Activated CD4-positive, alpha-beta T cell treated with anti-CD3 and anti-CD28 coated beads, Interleukin-2, amount 50 U/mL, for 4 hours (primary cell): ENCODE measurements at places on chromosomes 7 and 10.
A peak's percentile ranks its signal among the peaks of the same experiment; 100 is the strongest.

- no peak for DNase-seq
Measured at GRCh38 chr10:10786109-10787090, 231.3 kb upstream of the CELF2 start.

DNA sequence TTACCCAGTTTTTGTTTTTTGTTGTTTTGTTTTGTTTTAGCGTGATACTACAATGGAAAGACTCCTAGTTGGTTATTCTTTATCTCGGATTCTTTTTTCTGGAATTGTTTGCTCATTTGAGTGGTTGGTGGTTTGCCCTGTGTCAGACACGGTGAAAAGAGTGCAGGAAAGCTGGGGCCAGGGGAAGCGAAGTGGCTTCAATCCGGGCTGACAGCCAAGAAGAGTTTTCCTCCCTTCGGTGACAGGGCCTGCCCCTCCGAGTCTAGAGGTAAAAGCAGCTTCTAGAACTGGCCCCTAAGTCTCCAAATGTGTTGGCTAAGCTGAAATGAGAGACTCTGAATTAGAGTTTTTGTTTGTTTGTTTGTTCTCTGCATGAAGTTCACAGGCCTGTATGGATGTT, 5.7 kb upstream of the AP5Z1 start:
- no peak for DNase-seq

DNA sequence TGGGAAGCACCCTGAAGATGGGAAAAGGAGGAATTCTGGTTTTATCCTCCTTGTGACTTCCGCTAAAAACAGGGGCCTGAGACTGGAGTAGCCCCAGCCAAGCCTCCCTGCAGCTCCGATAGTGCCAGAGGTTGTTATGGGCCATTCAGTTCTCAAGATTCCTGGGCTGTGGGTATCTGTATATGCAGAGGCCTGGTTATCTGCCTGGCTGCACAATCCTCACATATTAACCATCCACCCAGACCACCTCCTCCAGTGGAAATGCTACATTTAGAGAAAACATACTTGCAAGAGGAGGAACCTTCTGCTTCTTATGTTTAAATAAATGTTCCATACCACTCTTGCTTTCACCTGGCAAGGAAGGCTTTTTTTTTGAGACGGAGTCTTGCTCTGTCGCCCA, 34.6 kb downstream of the ARL3 start:
- DNase-seq: no peak

- DNase-seq: no peak
Measured at GRCh38 chr10:116106611-116107010, 166.4 kb downstream of the GFRA1 start.

DNA sequence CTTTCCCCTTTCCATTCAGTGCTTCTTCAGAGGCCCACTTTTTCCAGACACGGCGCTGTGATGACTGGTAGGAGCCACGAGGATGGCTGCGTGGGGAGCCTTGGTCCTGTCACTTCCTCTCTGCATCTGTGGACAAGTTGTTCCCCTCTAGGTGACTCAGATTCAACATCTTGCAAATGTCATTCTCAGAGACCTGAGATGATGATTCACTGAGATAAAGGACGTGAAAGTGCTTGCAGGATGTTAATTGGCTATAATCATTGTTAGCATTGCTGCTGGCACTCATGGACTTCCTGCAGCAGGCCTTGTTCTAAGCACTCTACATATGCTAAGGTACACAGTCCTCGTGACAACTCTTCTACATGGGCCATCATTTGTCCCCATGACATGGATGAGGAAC, 489.8 kb upstream of the ZMIZ1 start:
- no peak for DNase-seq

GRCh38 chr10:30415593-30415992, 18.4 kb upstream of the MAP3K8 start:
- no peak for DNase-seq

- no peak for DNase-seq
Measured at GRCh38 chr7:27917774-27918314, 177.9 kb downstream of the TAX1BP1 start.

- no peak for DNase-seq
Measured at GRCh38 chr7:141481971-141482370, 69.2 kb upstream of the AGK start.

GRCh38 chr10:85048644-85049043, 720.3 kb downstream of the CCSER2 start:
- no peak for DNase-seq

- DNase-seq: no peak
Measured at GRCh38 chr10:51770709-51771108, 71.3 kb upstream of the CSTF2T start.

DNA sequence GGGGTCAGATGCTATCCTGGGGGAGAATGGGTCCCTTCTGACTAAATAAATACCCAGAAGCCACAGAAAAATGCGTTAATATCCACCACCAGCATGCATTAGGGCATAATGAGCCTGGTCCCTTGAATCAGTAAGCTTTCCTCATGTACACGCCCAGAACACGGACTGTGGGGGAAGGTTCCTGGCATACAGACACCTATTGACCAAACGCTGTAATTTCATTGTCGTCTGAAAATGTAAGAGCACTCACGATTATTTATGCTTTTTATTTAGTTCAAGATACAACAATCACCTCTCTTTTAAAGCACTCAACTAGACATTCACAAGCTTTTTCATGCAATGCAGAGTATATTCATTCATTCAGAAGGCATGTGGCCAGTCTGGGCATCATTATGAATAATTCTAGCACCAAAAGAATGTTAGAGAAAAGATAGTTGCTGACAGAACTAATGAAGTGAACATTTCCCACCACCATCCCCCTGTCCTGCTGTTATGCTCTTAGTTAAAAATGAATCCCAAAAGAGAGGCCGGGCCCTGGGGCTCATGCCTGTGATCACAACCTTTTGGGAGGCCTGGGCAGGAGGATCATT, 101.0 kb downstream of the SVIL start:
- DNase-seq: no peak

DNA sequence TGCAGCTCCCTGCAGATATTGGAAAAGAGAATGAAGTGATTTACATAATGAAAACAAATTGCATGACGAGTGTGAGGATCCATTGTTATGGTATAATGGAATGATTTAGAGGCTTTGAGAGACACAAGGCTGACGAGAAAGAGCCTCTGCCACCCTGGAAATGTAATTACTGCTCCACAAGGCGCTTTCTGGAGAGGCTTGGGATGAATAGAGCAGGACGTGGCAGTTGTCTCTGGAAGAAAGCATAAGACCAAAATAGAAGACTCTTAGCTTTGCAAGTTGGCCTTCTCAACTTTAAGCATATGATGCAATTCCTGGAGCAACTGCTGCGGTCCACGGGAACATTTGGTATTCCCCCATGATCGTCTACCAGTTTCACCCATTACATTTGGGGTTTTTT, 181.9 kb upstream of the TCF7L2 start:
- DNase-seq: no peak

GRCh38 chr7:132614428-132615318, 38.4 kb upstream of the PLXNA4 start:
- DNase-seq: no peak

DNA sequence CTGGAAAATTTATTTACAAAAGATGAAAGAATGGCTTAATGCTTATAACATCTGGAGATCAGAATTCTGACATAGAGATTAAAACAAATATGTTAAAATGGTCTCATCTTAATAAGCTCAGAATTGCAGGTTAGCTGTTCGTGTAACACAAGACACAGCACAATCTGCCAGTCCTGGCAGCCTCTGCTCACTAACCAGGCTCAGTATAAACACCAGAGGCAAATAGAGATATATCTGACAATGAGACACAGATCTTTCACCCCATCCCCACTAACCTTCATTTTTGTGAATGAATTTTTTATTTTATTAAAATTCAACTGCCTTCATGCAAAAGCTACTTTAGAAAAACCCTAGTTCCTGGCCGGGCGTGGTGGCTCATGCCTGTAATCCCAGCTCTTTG, 51.8 kb downstream of the RELN start:
- DNase-seq: no peak

DNA sequence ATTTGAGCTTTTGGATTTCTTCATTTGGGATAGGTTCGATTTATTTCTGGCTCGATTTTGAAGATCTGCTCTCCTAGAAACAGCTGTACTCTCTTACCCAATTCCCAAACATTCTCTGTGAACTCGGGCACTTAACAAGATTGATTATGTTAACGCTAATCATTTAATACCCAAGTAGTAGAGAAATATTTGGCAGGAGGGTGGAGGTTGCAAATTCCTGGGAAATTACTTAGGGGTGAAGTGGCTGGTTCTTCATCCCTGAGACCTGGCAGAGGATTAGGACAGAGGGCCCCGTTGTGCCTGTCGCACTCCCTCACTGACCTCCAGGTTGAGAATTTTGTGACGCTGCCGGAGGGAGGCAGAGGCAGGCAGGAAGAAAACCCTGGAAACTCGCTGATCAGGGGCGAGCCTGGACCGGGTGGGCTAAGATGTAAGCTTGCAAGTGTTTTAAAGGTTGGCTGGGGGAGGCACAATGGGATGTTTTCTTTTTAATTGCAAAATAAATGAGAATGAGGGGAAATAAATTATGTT, 182.6 kb downstream of the TCF7L2 start:
- no peak for DNase-seq

DNA sequence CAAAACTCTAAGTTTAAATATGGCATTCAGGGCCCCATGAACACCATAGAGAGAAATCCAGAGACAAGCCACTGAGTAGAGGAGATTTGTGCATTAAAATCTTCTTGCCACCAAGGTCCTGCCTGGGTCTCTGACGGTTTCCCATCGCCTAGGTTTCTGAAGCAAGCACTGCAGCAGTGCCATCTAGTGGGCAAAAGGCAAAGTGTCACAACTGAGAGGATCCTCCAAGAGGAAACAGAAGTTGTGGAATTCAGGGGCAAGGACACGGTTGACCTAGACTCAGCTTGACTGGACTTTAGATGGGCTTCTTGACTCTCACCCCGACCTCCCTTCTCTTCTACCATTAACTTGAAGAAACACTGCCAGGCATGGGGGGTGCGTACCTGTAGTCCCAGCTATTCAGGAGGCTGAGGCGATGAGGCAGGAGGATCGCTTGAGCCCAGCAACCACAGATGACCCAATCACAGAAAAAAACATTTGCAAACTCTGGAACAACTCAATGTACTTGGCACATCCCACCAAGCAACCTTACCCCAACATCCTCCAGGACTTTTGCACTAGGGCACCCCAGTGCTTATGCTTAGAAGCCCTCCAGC, 604.1 kb downstream of the GALNT17 start:
- peak; percentile 2 for DNase-seq

DNA sequence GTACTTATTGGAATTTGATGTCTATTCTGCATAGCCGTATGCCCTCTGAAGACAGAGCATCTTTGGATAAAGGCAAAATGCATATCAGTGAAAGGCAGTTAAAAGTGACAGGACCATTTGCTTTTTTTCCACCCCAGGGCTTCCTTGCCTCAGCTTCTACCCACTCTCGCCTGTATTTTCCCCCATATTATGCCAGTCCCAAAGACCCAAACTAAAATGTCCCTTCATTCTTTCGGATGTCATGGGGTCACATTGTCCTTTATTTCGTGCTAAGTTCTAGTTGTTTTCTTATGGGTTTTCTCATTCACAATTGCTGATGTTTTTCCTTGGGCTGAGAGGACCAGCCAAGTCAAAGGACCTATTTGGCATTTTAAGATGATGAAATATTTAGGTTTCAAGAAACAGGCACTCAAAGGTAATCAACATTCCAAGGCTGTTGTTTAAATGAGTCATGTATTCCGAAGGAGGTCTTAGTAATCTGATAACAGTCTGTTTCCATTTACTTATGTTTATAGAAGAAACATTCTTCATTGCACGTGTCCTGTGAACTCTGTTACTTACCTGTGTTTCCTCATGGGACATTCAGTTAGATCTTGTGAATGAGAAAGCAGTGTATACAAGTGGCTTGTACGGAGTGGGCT, 74.1 kb downstream of the DNAH11 start:
- DNase-seq: no peak
